ENCODE measurements at places on chromosomes 4 and X. TPM values are rescaled to one million over a fixed set of nuclear protein-coding genes. Genes with fewer than 3 reads are reported as not detected.

STARD8 gene
- total RNA-seq: 1.4 TPM

ARR3 gene
- not detected for total RNA-seq

BBS12 gene
- total RNA-seq: 5.0 TPM

CLTRN gene
- total RNA-seq: not detected

NUDT9 gene
- total RNA-seq: 30.7 TPM

POLR2B gene
- 84.1 TPM for total RNA-seq

PF4V1 gene
- not detected for total RNA-seq

EREG gene
- total RNA-seq: 0.12 TPM

NHSL2 gene
- 2.0 TPM for total RNA-seq

SSX4 gene
- total RNA-seq: not detected

NAP1L3 gene
- total RNA-seq: 6.1 TPM

KLHL4 gene
- total RNA-seq: 7.5 TPM

MAP7D2 gene
- total RNA-seq: 0.09 TPM

UBA1 gene
- 103 TPM for total RNA-seq

TCEAL9 gene
- 152 TPM for total RNA-seq

CFI gene
- total RNA-seq: 38.8 TPM

GAB1 gene
- total RNA-seq: 20.2 TPM

PCSK1N gene
- total RNA-seq: 3.7 TPM

OTUD6A gene
- total RNA-seq: not detected

GRPR gene
- not detected for total RNA-seq

ABLIM2 gene
- 0.43 TPM for total RNA-seq

MND1 gene
- total RNA-seq: 1.9 TPM

MAGEA9B gene
- not detected for total RNA-seq

CLGN gene
- total RNA-seq: 0.47 TPM

TRIM61 gene
- 4.6 TPM for total RNA-seq
